Motor neuron (in vitro differentiated cells): ENCODE measurements at places on chromosomes 5 and 9. TPM values are rescaled to one million over a fixed set of nuclear protein-coding genes. Genes with fewer than 3 reads are reported as not detected.

- ATAC-seq = no peak
Observed at GRCh38 chr5:153223376-153223775, 267.1 kb upstream of the GRIA1 start.

The OGN gene
- 0.23 and 0.29 TPM in 2 replicates for total RNA-seq

The NUTM2F gene
- total RNA-seq = 0.09 and 0.17 TPM in 2 replicates

DNA sequence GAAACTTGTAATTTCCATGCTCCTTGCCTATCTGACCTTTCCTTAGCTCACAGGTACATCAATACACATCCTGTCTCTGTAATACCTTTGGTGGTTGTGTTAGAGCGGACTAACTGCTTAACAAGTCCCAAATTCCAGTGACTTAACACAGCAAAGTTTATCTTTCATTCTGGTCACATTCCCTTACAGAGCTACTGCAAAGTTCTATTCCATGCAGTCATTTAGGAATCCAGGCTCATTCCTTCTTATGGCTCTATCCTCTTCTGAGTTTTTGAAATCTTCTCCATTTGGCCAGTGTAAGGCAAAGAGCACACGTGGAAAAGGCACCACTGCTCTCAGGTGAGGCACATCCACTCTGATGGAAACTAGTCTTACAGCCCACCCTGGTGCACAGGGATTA, 238.6 kb upstream of the ANKRD55 start:
- no peak for ATAC-seq

The STKLD1 gene
- 2.9 and 5.2 TPM in 2 replicates for total RNA-seq

DNA sequence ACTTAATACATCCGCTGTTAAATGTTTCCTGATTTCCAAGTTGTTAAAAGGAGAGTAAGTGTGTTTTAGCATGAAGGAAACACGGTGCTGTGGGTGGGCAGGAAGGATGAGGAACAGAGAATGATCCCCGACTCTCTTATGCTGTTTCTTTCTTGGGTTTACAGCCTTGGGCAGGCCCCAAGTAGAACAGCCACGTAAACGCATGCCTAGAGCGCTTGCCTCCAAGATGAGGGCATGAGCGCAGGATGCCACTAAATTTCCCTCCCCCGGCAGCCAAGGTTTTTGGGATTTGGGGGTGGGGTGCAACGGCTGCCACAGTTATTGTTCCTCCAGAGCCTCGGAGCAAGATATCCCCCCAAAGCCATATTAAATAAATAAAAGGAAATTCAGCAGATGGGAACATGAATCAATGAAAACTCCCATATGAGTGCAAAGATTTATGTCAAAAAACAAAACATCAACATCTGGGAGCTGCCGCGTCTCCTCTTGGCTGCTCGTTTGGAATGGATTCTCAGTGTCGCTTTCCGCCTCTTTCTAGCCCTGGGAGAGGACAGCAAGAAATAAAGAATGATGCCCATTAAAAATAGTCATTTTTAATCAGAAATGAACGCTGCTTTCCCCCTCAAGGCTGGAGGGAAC, 10.0 kb upstream of the DELE1 start:
- ATAC-seq = no peak
